ENCODE measurements at places on chromosomes 3 and 15.
A peak's percentile ranks its signal among the peaks of the same experiment; 100 is the strongest.

DNA sequence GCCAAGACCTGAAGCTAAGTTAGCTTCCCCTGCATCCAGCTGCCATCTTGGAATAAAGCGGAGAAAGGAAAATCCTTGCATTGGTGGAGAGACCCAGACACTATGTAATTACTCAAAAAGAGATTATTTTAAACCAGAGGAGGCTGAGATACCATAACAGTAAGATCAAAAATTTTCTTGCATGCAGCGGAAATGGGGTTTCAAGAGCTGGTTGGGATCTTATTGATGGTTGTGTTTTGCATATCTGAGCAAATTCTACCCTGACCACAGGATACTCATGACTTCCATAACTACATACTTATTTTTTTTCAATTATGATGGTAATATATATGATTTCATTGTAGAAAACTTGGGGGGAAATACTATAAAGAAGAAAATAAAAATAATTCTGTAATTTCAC is 17.5 kb downstream of the TMEM158 start:
- DNase-seq, result no peak

DNA sequence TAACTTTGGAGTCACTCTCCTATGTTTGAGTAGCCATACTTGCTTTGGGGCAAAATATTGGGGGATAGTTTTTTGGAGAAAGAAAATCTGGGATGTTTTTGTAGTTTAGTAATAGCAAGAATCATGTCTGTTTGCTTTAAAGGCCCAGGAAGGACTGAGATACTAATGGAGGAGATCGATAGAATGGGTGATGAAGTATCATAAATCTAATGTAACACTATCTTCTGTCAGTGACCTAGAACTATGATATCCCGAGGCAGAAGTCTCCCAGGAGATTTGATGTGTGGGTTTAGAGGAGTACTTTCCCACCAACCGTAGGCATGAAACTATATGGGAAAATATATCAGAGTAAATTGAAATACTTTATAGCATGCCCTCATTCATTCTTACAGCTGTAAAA is 21.0 kb upstream of the NFKBIZ start:
- no peak for DNase-seq

DNA sequence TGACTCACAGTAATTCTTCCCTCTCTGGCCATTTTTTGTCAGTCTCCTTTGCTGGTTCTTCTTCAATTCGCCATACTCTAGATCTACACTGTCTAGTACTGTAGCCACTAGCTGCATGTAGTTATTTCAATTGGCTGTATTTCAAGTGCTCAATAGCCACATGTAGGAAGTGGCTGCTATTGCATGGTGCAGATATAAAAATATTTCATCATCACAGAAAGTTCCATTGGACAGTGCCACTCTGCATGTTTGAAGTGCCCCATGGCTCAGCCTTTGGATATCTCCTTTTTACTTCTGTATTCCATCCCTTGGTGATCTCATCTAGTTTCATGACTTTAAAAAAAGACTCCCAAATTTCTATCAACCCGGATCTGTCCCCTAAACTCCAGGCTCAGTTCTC is 22.1 kb downstream of the PPP2R3A start:
- DNase-seq, result no peak

GRCh38 chr3:119835556-119835955 is 53.7 kb downstream of the NR1I2 start:
- DNase-seq, result no peak

GRCh38 chr3:28948685-28949084 is 332.2 kb upstream of the RBMS3 start:
- no peak for DNase-seq

- DNase-seq, result no peak
Observed at GRCh38 chr3:54600441-54601204, 327.2 kb downstream of the LRTM1 start.

DNA sequence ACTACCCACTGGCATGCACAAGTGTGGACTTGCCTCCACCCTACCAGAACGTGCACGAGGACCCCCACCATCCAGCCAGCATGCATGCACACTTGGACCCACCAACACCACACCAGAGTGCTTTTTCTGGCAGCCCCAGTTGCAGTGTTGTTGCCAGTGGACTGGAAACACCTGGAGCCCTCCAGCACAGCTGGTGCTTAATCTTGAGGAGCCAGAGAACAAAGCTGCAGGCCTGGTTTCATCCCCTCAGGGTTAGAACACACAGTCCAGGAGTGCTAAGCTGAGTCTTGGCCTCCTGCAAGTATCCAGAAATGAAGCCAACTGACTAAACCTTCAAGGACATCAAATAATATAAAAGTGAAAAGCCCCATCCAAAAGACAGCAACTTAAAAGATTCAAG is 888.0 kb downstream of the NTRK3 start:
- DNase-seq, result no peak

- no peak for DNase-seq
Observed at GRCh38 chr15:83762367-83762766, 108.4 kb downstream of the ADAMTSL3 start.

GRCh38 chr3:36943601-36944000 is 1.3 kb downstream of the TRANK1 start:
- no peak for DNase-seq

DNA sequence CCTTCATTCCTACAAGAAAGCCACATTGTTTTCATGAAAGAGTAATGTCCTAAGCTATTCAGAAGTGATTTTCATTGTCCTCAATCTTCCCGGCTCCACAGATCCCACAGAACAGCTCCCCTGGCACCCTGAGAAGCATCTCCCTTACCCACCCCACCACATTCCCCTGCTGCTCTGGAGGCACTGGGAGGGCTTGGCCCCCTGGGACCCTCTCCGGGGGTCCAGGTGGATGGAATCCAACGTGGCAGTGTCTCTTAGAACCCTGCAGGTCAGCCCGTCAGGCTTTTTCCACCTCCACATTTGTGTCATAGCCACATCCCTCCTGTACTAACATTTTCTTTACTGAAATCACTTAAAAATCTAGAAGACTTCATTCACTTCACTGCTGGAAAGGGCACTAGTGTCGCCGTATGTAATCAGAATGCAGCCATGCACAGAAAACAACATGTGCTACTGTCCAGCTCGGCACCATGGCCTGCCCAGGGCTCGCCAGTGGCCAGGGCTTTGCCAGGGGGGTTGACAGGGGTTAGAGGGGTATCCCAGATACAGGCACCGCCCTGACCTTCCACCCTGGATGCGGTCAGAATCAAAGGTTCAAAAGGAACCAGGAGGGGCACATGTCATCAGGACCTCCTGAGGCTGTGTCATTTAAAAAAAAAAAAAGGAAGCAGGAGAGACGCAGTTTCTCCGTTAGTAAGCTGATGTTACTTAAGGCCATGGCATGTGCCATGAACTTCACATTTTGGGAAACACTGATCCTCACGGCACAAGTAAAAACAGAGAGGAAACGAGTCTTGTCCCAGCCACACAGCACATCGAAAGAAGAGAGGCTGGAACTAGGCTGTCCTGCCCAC is 106.3 kb downstream of the LSM3 start:
- DNase-seq, result no peak

- DNase-seq, result no peak
Observed at GRCh38 chr3:53841296-53841695, 4.9 kb downstream of the CHDH start.

DNA sequence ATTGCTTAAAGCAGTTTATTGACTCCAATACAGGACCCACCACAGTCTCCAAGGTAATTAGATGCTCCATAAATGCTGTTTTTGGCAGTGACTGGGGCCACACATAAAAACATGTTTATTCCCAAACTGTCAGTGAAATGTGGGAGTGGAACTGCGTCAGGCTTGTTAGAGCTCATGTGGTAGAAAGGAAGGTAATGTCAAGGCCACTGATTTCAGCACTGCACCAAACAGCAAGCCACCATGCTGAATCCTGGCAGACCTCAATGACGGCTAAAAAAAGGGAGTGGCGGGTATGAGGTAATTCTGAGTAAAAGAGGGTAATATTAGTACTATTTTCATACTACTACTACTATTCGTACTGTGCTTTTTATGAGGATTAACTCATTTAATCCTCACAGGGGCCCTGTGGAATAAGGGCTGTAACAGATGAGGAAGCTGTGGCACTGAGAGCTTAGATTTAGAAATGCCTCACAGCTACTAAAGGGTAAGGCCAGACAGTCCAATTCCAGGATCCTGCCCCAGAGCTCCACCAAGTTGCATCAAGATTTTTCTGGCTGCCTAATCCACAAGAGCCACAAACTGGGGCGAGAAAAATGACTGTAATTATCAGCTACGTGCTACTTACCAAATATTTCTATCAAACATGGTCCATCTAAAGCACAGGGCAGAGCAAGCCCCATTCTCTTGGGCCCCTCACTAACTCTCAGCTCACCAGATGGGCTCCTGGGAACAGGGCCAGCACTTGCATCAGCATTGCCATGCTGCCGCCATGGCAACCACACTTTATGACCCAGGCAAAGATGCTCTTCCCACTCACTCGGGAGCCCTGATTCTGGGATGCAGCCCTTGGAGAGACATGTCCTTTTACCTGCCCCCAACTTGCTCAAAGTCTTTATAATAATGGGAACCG is 83.6 kb upstream of the SPATA12 start:
- no peak for DNase-seq

GRCh38 chr3:171871392-171872274 is 28.5 kb downstream of the TMEM212 start:
- DNase-seq, result no peak

DNA sequence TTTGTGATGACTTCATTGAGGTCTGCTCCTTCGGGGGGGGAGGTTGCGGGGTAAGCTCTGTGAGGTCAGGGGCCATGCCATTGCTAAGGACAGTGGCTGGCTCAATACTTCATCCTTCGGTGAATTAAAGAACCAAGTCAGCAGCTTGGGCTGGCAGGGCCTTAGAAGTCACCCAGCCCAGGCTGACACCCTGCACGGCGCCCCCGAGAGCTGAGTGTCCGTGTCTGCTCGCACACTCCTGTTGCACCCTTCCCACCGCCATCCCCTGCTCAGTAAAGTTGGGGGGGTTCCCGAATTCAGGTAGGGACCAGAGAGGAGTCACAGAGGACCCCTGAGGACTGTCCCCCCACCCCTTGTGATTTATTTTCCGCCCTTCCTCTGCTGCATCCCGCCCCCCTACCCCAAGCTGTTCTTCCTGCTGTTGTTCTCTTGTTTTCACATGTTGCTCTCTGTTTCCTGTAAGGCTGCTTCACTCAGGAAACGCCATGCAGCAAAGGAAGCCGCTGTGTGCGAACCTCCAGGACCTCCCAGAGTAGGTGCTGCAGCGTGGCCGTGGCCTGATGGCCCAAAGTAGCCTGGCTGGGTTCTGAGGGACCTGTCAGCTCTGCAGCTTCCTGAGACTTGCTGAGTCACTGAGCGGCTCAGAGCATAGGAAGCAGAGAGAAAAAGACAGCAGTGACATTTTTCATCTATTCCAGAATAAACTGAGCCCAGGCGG is 14.4 kb downstream of the EFCC1 start:
- DNase-seq, result peak; percentile 47

GRCh38 chr15:73049564-73050215 is 2.6 kb upstream of the NEO1 start:
- no peak for DNase-seq

DNA sequence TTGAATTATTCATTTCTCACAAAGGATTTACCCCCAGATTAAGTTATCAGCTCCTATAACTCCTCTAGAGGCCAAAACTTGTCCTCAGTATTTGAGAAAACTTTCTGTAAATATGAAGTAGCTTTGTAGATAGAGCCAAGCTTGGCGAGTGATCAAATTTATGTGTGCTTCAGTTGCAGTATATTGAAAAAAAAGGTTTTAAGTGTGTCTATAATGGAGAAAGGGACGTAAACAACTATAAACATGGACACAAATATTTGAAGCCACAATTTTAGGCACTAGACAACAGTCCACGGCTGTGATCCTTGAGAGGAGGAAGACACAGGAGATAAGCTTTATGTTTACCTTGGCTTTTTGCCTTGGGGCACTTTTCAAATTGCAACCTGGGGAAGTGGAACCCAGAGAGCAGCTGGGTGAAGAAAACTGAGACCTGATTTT is 118.7 kb downstream of the THRB start:
- no peak for DNase-seq

- no peak for DNase-seq
Observed at GRCh38 chr3:127377801-127378655, 90.2 kb upstream of the PRR20G start.

GRCh38 chr3:138846262-138846791 is 11.6 kb upstream of the PIK3CB start:
- no peak for DNase-seq

DNA sequence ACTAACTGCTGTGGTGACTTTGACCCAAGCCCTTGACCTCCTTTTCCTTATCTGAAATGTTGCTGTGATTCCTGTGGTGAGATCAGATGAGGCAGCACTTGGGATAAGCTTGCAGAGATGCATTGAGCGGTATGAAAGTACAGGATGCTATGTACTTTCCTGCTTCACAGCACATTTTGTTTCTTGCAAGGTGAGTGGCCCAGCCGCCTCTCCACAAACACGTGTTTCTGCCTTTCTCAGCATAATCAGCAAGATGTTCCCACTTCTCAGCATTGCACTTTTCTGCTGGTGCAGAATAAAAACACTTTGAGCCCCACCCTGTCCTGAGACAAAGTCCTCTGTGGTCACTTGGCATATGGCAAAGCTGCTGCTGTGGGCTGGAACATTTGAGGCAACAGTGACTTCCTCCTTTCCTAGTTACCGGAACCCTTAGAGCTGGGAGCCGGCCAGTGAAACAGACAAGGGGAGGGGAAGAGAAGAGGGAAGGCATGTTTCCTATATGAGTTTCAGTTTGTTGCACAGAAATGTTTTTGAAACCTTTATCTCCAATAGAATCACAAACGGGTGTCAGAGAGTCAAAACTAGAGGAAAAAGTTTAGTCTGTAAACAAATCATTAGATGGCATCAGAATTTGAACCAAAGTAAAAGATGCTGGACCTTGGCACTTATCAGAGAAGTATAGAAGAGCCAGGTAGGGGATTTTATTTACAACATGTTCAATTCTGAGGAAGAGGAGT is 5.0 kb downstream of the NUDT16 start:
- peak; percentile 2 for DNase-seq

GRCh38 chr3:117977504-117978228 is 1057.0 kb downstream of the IGSF11 start:
- no peak for DNase-seq

GRCh38 chr3:121758727-121759450 is 9.3 kb upstream of the GOLGB1 start:
- no peak for DNase-seq

DNA sequence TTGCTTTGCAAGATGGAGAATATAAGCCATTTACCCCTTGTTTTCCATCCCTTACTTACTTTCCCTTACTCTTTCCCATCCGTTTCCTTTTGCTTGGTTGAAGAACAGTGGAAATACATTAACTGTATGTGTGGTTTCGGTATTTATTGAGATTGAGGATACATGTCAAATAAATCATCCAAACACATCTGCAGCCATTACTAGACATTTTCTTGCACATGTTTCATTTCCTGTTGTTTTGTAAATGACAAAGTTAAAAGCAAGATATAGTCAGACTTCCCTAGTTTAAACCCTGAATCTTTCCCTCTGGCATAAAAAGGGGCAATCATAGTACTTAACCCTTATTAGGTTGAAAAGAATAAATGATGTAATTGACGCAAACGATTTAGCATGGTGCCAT is 82.1 kb upstream of the BCHE start:
- DNase-seq, result no peak

All from CD4-positive, alpha-beta T cell treated with Interleukin-15 for 4 hours (primary cell).